ENCODE measurements at places on chromosomes 1 and 21.

DNA sequence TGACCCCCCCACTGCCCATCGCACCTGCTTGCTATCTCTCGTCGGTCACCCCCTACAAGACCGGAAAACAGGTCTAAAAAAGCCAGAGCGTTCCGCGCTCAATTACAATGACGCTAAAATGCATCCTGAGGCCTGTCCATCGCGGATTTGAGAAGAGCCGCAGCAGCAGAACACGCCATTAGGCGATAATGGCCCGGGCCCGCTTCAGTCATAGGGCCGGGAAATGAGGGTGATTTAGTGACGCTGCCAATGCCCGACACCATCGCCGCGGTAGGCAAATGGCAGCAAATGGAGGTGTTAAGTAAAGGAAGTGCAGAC is 64.1 kb upstream of the SSX2IP start:
- no peak for DNase-seq

DNA sequence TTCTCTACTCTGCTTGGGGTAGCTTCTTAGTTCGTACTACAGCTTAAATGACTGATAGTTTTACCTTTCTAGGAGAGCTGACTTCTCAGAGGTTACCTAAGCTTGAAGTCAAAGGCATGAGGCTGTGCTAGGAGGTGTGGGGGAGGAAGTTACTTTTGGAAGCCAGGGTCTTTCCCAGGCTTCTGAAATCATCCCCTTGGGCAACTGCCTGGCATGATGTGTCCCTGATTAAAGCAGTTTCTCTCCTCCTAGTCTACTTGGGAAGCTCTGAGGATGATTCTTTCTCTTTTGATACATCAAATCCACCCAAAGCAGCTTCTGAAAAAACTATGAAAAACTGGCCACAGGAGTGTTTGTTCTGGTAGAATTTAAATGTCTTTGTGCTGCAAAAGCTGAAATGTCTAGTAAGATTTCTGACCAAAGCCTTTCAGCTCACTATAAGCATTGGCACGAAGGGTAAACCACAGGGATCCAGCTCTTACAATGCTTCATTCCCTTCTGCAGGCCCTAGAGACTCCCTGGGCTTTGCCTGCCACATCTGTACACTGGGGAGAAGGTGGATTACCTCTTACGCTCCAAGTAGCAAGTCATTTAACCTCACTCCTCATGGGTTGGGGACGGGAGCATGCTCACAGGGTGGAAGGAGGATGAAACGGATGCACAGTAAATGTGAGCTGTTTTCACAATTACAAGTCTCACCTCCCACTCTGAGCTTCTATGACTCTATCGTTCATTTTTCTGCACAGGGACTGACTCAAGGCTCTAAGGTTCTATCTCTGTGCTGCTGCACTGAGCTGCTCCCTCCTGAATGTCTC is 59.6 kb downstream of the RUNX1 start:
- no peak for DNase-seq

DNA sequence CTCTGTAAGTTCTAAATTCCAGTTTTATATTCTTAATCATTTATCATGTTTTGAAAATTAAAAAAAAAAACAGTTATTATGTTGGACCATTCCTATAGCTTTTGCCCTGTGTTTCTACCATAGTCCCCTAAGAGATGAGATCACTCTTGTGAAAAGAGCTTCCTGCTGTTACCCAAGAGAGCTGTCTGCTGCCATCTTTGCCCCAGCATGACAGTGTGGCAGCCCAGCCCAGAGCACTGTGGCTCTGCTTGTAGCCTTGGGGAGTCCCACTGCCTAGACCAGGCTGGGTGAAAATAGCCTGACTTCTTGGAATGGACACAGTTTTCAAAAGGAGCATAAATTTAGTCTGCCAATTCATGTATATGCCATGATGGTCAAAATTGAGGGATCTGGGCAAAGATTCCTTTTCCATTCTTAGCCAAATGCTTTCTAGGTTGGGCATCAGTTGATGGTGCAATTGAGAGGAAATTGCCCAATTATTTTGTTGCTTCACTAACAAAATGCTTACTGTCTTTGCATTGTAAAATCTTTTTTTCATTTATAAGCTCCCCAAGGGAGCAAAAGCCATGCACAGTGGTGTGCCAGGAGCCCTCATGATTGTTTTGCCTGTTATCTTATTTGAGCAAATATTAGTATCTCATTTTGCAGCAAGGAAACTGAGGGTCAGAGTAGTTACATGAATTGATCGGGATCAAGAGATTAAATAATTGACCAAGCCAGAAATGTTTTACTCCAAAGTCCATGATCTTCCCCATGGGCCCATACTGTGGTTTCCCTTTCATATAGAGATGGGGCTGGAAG is 72.8 kb downstream of the ETS2 start:
- DNase-seq = no peak

- DNase-seq = no peak
Measured at GRCh38 chr21:36117286-36117741, 17.6 kb upstream of the CBR3 start.

GRCh38 chr21:18722193-18722592 is 318.6 kb upstream of the TMPRSS15 start:
- DNase-seq = no peak

- no peak for DNase-seq
Measured at GRCh38 chr21:14991957-14992356, 72.8 kb downstream of the NRIP1 start.

- no peak for DNase-seq
Measured at GRCh38 chr1:240691501-240691900, 79.5 kb upstream of the GREM2 start.

GRCh38 chr1:228163007-228163753 is 2.4 kb upstream of the IBA57 start:
- no peak for DNase-seq

DNA sequence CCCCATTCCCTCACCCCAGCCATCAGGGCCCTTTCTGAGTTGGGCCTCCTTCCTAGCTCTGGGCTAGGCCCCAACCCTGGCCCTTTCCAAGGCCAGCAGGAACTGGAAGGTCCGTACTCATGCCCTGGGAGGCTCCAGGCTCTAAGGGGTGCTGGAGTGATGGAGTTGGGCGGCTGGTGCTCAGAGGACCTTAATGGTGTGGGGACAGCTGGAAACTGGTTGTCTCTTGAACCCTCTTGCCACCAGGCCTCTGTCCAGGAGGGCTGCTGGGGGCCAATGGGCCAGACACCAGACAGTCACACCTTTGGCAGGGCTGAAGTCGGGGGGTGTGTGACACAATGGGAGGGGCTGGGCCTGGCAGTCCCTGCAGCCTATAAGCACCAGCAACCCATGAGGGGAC is 9.2 kb upstream of the PADI1 start:
- DNase-seq = no peak

DNA sequence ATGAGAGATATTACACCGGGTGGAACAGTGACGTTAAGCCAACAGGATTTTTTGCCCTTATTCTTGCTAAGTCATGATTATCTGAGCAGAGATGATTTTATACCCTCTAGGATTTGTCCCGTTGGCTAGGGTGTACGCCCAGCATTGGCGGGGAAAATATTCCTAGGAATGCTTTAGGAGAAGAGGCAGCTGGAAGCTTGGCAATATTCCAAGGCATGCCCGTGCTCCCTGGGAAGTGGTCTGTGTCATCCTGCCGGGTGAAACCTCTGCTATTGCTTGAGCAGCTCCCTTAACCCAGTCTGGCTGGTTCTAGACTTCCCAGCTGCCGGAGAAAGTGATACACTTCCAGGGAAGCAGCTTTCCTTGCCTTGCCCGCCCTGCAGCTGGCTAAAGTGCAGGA is 16.2 kb downstream of the CHRNB2 start:
- DNase-seq = no peak

DNA sequence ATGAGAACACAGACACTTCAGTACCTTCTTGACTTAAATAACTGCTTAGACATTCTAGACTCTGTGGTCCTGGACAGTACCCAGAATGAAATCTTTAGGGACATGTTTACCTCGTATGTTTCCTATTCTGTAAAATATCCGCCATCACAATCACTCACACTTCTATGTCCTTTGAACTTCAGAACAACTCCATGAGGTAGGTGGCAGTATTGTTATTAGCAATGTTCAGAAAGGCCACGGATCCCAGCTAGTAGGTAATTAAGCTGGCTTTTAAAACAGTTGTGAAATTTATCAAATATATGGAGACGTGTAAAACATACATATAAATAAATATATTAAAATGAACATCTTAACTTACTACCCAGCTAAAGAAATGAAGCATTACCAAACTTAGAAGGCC is 83.4 kb downstream of the CACHD1 start:
- no peak for DNase-seq

DNA sequence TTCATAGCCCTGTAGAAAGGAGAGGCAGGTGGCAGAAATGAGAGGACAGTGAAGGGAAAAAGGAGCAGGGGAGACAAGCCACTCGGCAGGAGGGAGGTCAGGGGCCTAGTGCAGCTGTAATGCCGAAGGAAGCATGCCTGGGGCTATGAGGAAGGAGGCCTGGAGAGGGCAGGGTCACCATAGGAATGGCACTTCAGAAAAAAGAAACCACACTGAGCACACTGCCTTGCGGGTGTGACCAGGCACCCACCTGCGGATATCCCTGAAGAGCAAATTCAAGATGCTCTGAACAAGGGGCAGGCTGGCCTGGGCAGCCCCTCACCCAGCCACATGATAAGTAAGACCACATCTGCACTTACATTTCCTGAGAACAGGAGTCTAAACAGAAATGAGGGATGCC is 104.7 kb downstream of the JAK1 start:
- no peak for DNase-seq

DNA sequence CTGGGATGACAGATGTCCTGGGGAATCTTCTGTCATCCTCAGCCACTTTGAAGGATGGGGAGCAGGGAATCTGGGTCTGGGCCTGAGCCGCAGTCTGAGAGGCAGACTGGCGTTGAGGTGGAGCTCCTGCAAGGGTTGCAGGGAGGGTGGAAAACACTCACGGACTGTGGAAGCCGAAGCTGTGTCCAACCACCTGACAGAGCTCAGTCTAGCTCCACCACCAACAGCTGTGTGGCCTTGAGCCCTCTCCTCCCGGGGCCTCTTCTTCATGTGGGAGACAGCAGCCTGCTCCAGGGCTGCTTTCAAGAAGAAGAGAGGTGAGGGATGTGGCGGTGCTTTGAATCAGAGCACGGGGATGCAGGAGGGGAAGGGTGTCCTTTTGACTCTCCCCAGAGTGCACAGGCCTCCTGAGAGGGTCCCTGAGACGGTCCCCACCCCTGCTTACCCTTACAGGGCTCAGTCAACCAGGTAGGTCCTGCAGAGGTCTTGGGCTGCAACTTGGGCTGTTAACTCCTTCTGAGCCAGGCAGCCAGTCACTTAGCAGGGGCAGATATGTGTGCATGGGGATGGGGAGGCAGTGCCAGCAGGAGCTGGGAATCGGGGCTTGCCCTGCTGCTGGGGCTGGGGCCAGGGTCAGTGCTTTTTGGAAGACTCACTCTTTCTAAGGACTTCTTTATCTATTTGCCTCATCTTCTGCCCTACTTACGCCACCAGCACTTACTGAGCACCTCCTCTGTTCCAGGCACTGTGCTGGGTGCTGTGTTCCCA is 216.3 kb downstream of the PTPRU start:
- no peak for DNase-seq

DNA sequence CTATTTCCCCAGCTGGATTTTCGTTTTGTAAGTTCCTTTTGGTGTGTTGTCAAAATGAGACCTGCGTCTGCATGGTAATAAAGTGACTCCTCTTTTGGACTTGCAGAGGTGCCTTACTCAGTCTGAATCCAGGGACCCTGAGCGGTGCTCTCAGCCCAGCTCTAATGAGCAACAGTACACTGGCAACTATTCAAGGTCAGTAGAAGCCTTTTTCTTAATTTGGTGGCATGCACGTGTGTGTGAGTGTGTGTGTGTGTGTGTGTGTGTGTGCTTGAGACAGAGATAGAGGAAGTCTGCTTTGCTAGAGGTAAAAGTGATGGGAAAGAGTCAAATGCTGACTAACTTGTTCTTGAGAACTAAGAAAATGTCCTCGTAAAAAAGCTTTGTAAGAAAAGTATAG is 105.4 kb downstream of the CD247 start:
- DNase-seq = no peak

GRCh38 chr1:198088360-198089071 is 68.3 kb upstream of the NEK7 start:
- no peak for DNase-seq

DNA sequence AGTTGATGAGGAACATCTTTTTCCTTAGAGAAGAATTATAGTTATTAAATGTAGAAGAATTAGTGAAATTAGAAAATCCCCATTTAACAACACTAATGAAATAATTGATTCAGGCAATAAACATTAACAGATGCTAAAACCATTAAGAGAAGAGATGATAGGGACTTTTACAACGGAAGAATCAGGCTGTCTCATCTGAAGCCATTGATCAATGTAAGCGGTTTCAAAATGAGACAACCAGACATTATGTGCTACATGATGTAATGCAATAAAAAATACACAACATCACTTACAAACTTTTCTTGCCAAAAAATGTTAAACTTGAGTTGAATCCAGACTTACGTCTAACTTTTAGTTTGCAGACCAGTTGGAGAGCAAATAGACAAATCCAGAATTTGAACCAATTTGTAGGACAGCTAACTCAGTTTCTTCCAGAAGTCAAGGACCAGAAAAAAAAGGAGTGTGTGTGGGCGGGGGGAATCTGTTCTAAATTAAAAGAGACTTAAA is 165.4 kb upstream of the DPT start:
- no peak for DNase-seq

DNA sequence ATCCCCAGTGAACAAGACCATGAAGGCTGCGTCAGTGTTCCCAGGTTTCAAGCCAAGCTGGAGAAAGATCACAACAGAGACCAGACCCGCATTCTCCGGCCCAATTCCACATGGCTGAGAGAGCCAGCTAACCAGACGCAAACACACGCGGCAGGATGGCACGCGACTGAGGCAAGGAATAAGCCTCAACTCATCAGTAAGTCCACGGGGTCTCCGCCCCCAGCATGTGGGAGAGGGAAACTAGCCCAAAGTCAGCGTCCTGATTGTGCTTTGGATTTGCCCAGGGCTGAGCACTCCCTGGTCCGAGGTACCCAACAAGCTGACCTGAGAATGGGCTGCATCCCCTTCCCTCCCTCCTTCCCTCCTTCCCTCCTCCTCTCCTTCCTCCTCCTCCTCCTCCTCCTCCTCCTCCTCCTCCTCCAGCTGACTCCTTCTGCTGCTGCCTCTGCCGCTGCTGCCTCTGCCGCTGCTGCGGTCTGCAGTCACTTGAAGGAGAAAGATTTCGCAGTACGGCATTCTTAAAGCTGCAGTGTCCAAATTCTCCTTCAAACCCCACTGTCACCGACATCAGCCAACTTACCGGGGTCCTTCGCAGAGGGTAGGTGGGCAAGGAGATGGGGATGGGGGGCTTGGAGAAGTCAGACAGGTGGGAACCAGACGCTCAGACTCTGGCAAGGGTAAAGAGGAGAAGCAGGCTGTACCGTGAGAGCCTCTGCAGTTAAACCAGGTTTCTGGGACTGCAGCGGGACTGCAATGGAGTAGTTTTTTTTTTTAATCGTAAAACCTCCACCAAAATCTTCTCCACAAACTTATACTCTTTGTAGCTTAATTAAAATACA is 33.0 kb upstream of the H6PD start:
- DNase-seq = no peak

GRCh38 chr1:239421811-239422210 is 35.4 kb downstream of the CHRM3 start:
- no peak for DNase-seq

- no peak for DNase-seq
Measured at GRCh38 chr1:109338608-109339007, 31.8 kb upstream of the MYBPHL start.

- DNase-seq = no peak
Measured at GRCh38 chr1:99650030-99650429, 4.1 kb downstream of the PALMD start.

Data from NCI-H187 (cell line).